ENCODE measurements at places on chromosomes 3 and 15.
A peak's percentile ranks its signal among the peaks of the same experiment; 100 is the strongest.

GRCh38 chr3:171458071-171458863 lies 1.9 kb downstream of the TNIK start:
- peak overlapping the region; percentile 5 for H3K27ac ChIP-seq
- peak overlapping the region; percentile 93 for H3K4me3 ChIP-seq
- no peaks in the 10 kb centered on the region for H3K27me3 ChIP-seq
- DNase-seq, result peak; percentile 64
- no peaks in the 10 kb centered on the region for H3K4me1 ChIP-seq
- H3K36me3 ChIP-seq, result no peaks in the 10 kb centered on the region

DNA sequence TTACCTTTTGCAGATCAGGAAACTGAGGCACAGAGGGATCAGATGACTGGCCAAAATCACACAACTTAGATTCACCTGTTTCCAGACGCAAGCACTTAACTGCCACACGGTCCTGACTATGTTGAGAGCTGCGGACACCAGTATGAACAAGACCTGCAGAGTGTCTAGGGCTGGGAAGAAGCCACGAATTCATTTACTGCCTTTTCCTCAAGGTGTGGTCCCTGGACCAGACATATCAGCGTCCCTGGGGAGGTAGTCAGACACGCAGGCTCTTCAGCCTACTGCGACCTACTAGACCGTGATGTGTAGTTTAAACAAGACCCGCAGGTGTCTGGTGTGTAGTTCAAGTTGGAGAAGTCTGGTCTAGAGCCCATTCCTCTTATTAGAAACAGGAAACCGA lies 541 bp upstream of the SLC6A11 start:
- H3K27ac ChIP-seq, result no peak overlapping the region
- no peak overlapping the region for H3K4me3 ChIP-seq
- no peak for DNase-seq
- no peaks in the 10 kb centered on the region for H3K4me1 ChIP-seq
- peaks cover 5% of the 10 kb centered on the region for H3K27me3 ChIP-seq

DNA sequence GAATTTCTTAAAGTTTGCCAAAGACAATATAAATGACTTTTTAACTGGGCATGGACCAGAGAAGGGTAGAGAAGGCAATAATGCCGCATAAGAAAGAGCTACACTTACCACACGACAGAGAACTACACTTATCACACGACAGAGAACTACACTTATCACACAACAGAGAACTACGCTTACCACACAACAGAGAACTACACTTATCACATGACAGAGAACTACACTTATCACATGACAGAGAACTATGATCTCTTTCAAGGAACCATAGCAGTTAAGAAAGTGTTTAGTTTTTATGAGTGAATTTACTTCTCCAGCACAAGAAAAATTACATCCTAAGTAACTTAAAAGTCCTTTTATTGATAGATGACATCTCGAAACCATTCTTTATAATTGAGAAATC lies 32.0 kb downstream of the DCUN1D1 start:
- H3K27me3 ChIP-seq, result no peaks in the 10 kb centered on the region
- no peak overlapping the region for H3K27ac ChIP-seq
- no peak overlapping the region for H3K4me3 ChIP-seq
- H3K4me1 ChIP-seq, result no peaks in the 10 kb centered on the region

GRCh38 chr3:176967522-176967921 lies 229.8 kb downstream of the TBL1XR1 start:
- no peaks in the 10 kb centered on the region for H3K36me3 ChIP-seq
- no peak overlapping the region for H3K4me3 ChIP-seq
- no peaks in the 10 kb centered on the region for H3K4me1 ChIP-seq
- H3K27ac ChIP-seq, result no peak overlapping the region

GRCh38 chr3:189202583-189202982 lies 30.8 kb downstream of the TPRG1 start:
- no peaks in the 10 kb centered on the region for H3K36me3 ChIP-seq
- no peak for DNase-seq
- H3K27me3 ChIP-seq, result no peaks in the 10 kb centered on the region

DNA sequence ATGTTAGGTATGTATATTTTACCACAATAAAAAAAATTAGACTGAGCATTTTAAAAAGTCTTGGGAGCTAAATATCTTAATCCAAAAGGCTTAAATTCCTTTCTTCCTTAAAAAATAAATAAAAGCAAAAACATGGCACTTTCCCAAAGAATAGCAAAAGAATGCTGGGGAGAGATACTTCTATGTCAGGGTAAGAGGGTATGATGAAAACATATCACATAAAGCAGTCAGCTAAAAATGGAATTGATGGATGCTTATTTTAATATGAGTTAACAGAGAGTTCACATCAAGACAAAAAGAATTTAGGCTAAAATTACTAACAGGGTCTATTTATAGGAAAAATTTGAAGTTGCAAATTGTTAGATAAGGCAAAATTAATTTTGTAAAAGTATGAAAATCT lies 141.0 kb downstream of the MYLK start:
- peak overlapping the region; percentile 55 for H3K27ac ChIP-seq
- no peaks in the 10 kb centered on the region for H3K27me3 ChIP-seq
- H3K4me1 ChIP-seq, result no peaks in the 10 kb centered on the region
- H3K4me3 ChIP-seq, result no peak overlapping the region
- DNase-seq, result no peak

DNA sequence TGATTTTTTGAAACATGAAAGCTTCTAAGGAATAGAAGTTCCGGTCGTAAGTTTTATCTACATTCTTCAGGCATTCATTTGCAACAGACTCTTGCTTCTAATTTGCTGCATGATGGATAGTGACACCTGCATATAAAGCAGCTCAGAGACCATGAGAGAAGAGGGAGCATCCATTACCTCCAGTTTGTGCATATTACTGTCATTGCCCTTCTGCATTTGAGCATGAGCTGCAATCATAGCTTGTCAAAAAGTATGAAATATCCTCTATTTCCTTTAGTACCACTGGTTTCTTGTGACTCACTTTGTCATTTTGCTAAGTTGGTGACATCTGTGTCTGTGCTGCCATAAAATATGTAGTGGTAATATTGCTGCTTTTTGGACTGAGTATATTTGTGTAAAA lies 160.1 kb upstream of the STAC start:
- DNase-seq, result no peak
- H3K4me1 ChIP-seq, result peaks cover 4% of the 10 kb centered on the region
- no peak overlapping the region for H3K4me3 ChIP-seq

DNA sequence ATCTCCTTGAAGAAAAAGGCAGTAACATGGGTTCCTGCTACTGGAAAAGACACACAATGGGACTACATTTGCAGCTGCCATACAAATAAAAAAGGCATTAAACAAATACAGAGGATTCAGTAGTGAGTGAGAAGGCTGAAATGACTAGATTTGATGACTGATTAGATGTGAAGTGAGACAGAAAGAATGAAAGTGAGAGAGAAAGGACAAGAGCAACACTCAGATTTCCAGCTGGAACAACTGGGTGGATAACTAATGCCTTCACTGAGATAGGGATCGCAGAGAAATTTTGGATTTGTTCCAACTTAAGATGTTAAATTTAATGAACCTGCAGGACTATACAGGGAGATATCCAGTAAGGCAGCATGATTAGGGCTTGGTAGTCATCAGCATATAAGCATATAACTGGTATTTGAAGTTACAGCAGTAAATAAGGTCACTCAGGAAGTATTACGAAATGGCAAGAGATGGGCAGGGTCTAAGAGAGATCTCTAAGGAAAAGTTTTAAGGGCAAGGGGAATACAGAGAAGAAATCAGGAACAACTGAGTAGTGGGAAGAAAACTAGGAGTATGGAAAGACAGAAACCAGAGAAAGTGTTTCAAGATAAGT lies 8.2 kb downstream of the OSBPL11 start:
- no peaks in the 10 kb centered on the region for H3K27me3 ChIP-seq
- H3K36me3 ChIP-seq, result peaks cover under 1% of the 10 kb centered on the region
- peaks cover 8% of the 10 kb centered on the region for H3K4me1 ChIP-seq

- no peak overlapping the region for H3K4me3 ChIP-seq
- DNase-seq, result no peak
- peak overlapping the region; percentile 73 for H3K27ac ChIP-seq
- H3K36me3 ChIP-seq, result no peaks in the 10 kb centered on the region
- H3K4me1 ChIP-seq, result peaks cover 28% of the 10 kb centered on the region
- no peaks in the 10 kb centered on the region for H3K27me3 ChIP-seq
These were observed 76.6 kb downstream of the CPN2 start for GRCh38 chr3:194274424-194275085.

DNA sequence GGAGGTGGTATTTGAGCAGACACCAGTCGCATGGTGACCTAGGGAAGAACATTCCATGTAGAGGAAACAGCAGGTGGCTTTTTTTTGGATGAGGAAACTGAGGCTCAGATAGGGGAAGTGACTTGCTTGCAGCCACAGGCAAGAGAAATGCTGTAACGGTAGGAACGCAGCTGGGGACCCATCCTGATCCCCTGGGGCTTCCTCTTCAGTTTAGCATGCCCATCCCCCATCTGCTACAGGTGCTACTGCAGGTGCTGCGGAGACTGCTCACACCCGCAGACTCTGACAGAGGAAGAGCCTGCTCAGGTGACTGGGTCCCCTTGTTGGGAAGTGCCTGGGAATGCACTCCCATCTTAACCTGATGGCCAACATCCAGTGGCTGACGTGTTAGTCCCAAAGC lies 55.4 kb upstream of the SEC13 start:
- no peaks in the 10 kb centered on the region for H3K4me1 ChIP-seq
- H3K27me3 ChIP-seq, result no peaks in the 10 kb centered on the region
- H3K27ac ChIP-seq, result no peak overlapping the region
- H3K36me3 ChIP-seq, result no peaks in the 10 kb centered on the region
- no peak for DNase-seq

- H3K27ac ChIP-seq, result no peak overlapping the region
- H3K27me3 ChIP-seq, result no peaks in the 10 kb centered on the region
- H3K36me3 ChIP-seq, result no peaks in the 10 kb centered on the region
- H3K4me1 ChIP-seq, result no peaks in the 10 kb centered on the region
- no peak overlapping the region for H3K4me3 ChIP-seq
- DNase-seq, result no peak
These were observed 94.6 kb downstream of the ITPR1 start for GRCh38 chr3:4587838-4588105.

- no peaks in the 10 kb centered on the region for H3K36me3 ChIP-seq
- H3K4me1 ChIP-seq, result no peaks in the 10 kb centered on the region
- no peak for DNase-seq
- H3K27ac ChIP-seq, result no peak overlapping the region
These were observed 244.5 kb downstream of the FGF12 start for GRCh38 chr3:192482809-192483208.

DNA sequence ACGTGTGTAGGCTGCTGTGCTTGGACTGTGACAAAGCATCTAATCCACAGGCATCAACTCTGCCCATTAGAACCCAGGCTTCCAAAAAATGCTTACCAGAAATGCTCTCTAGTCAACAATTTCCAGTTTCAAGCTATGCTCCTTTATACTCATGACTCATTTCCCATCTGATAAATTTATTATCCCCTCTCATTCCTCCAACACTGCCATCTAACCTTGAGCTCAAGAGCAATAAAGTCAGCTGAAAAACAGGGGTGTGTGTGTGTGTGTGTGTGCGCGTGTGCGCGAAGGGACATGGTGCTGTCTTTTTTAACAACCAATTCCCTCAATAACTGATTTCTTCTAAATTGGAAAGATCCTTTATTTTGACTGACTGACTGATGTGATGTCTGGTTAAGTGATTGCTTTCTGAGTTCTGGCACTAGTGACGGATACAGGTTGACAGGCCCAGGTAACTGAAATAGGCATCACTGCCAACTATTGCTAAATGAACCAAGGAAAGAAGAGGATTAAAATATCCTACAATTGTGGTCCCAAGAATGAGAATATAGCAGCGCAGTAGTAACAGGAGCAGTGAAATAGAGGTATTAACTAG lies 405.5 kb downstream of the ZNF385D start:
- no peaks in the 10 kb centered on the region for H3K36me3 ChIP-seq
- H3K27me3 ChIP-seq, result no peaks in the 10 kb centered on the region
- no peaks in the 10 kb centered on the region for H3K4me1 ChIP-seq
- no peak overlapping the region for H3K27ac ChIP-seq
- H3K4me3 ChIP-seq, result no peak overlapping the region

DNA sequence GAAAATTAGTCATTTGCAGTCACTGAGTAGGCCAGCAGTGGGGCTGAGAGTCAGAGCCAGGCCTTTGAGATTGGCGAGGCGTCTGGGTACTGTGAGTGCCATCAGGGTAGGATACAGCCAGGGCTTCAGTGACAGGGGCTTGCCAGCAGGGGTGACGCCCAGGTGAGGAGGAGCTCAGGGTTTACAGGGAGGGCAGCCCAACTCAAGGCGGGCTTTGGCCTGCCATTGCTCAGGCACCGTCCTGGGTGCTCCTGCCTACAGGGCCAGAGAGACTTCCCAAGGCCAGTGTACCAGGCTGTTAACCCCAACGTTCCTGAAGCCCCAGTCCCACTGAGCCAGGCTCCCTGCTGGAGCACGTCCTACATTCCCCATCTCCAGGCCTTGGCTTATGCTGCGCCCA lies 152.0 kb downstream of the FBLN2 start:
- H3K36me3 ChIP-seq, result no peaks in the 10 kb centered on the region
- peak; percentile 51 for DNase-seq
- no peaks in the 10 kb centered on the region for H3K27me3 ChIP-seq
- no peaks in the 10 kb centered on the region for H3K4me1 ChIP-seq
- H3K27ac ChIP-seq, result no peak overlapping the region
- H3K4me3 ChIP-seq, result no peak overlapping the region

DNA sequence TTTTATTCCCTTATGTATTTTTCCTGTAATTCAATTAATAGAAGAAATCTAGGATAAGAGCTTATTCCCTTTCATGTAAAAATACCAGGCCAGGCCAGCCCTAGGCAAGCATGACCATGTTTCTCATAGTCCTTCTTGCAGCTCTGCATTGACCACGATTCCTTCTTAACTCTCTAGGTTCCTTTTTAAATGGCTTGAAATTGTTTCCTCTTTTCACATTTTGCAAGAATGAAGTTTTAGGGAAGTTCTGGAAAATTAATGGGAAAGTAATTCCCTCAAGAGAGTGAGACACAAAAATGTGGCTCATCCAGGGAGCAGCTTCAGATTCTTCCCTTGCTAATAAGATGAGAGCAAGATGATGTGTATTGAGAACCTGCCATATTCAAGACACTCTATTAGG lies 116.5 kb upstream of the FGF7 start:
- H3K4me1 ChIP-seq, result no peaks in the 10 kb centered on the region
- H3K4me3 ChIP-seq, result no peak overlapping the region
- no peak for DNase-seq
- H3K27ac ChIP-seq, result no peak overlapping the region

DNA sequence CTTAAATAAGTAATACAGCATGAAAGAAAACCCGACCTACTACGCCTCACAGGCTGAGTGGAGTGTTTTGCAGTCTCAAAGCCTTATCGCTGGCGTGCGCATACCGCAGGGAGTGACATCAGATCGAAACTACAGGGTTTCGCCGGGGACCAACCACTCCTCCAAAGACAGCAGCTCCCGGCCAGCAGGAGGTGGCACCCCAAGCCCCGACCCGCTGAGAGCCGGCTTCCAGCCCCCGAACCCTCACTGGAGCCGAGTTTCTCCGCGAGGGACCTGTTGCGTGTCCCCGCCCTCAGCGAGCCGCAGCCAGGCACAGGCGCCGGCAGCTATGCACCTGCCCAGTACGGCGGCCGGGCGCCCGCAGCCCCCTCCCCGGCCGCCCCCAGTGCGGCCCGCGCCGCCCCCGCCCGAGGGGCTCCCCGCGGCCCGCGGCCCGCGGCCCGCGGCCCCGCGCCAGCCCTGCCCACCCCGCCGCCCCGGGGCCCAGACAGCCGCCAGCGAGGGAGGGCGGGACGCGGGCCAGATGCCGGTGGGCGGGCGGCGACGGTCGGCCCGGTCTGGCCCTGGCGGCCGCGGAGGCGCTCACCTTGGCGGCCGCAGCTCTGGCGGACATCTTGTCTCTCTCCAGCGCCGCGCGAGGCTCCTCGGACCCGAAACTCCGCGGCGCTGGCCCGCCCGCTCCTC lies 710 bp downstream of the TJP1 start:
- H3K27me3 ChIP-seq, result no peaks in the 10 kb centered on the region
- peaks cover 5% of the 10 kb centered on the region for H3K4me1 ChIP-seq
- H3K4me3 ChIP-seq, result peak overlapping the region; percentile 77
- DNase-seq, result no peak
- no peaks in the 10 kb centered on the region for H3K36me3 ChIP-seq

Data from ascending aorta (tissue), 2 donors.